Stimulated activated CD4-positive, alpha-beta T cell treated with anti-CD3 and anti-CD28 coated beads, Interleukin-1b, Interleukin-23, amount 100 ng/mL, for 1 hour (primary cell): ENCODE measurements at places on chromosomes 5 and 9.

GRCh38 chr5:148615644-148616275 is 38.6 kb downstream of the HTR4 start:
- no peak for DNase-seq

DNA sequence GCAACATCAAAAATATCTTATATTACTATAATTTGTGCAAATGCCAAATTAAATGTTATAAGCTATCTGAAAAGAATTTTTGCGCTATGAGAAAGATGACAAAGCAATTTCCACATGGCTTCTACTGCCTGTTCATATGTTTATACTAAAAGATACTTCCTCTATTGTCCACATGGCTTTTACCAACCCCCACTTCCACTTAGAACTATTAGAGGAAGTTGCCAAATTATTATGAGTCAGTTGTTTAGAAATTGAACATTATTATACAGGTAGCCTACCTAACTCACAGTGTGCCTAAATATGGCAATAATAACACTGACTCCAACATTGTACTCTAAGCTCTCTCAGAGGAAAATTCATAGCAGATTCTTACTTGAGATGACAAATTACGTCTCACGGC is 37.6 kb upstream of the SLC27A6 start:
- DNase-seq: no peak

DNA sequence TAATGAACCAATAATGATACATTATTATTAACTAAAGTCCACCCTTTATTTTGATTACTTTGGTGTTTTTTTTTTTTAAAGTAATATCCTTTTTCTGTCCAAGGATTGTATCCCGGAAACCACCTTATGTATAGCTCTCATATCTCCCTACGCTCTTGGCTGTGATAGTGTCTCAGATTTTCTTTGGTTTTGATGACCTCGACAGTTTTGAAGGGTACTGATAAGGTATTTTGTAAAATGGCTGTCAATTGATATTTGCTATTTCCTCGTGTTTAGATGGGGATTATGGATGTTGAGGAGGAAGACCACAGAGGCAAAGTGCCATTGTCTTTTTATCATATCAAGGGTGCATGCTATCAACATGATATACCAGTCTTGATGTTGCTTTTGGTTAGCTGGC is 259.0 kb downstream of the SGCD start:
- no peak for DNase-seq

DNA sequence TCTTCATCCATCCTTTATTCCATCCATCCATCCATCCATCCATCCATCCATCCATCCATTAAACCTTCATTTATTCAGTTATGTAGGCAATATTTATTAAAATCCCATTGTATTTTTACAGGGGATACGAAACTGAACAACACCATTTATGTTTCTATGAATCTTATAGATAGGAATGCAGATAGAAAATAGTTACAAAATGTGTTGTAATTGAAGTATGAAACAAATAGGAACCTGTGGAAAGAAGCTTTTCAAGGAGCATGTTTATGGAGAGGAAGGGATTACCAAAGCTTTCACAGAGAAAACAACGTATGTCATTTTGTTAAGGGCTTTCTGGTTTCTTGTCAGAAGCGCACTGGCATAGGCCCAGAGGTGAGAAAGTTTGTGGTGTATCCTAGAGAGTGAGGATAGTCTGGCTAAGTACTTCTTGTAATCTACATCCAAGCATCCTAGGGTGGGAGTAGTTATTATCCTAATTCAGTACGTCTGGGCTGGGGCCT is 184.0 kb downstream of the CNTLN start:
- DNase-seq: no peak

DNA sequence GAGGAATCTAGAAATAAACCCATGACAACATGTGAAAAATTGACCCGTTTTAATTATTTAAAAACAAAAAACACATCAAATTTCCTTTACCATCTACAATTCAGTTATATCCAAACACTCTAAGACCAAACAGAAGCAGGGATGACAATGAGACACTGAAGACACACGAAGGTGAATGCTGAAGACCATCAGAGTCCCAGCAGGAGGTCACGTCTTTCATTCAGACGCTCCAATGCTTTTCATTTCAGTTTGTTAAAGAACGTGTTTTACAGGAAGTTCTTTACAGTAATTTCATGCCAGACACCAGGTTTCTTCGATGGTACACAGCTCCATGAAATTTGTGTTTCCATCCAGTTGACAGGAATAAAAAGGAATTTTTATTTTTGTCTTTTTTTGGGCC is 10.1 kb downstream of the RBM22 start:
- no peak for DNase-seq

GRCh38 chr5:140150201-140150600 is 24.5 kb downstream of the IGIP start:
- DNase-seq: no peak

DNA sequence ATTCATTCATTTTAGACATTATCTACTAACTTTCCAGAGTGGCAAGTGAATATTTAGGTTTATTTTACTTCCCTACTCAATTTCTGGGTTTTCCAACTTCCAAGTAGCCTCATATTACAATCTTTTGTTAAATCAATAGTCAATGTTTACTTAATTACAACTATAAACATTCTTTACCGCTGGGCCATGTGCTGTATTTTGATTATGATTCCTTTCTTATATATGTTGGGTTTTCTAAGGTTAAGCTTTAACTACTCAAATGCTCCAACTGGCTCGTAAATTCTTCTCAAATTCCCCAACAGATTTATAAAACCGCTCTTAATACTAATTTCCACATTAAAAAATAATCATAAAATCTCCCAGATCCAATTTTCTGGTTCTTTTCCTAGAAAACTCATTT is 110.1 kb upstream of the ABCA1 start:
- DNase-seq: no peak

DNA sequence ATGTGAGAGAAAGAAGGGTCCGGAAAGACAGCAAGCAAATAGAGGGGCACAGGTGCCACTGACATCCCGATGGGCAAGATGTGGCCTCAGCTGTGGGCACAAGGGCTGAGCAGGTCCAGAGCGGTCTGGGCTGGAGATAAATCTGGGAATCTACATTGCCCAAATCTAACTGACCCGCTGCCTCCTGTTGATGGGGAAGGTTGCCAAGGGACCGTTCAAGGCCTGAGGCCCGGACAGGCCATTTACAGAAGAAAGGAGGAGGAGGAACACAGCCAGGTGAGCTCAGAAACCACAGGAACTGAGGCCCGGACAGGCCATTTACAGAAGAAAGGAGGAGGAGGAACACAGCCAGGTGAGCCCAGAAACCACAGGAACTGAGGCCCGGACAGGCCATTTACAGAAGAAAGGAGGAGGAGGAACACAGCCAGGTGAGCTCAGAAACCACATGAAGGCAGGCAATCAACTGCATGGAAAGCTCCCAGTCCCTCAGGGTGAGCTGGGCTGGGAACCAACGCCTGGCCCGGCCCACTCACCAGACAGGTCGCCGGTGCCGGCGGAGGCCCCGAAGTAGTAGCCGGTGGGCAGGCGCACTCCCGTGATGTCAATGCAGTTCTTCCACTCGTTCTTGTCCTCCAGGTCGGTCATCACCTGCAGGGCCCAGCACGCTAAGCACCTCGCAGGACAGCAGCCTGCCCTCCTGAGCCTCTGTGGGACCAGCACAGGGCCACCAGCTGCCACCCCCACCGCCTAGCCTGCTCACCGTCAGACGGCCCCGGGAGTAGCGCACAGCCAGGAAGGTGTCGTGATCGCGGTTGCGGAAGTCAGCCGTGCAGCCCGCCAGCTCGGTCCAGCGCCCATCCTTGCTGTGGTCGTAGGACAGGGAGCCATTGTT is 14.6 kb downstream of the LMAN2 start:
- DNase-seq: no peak

- DNase-seq: no peak
Measured at GRCh38 chr5:180593446-180594206, 2.3 kb upstream of the SCGB3A1 start.

DNA sequence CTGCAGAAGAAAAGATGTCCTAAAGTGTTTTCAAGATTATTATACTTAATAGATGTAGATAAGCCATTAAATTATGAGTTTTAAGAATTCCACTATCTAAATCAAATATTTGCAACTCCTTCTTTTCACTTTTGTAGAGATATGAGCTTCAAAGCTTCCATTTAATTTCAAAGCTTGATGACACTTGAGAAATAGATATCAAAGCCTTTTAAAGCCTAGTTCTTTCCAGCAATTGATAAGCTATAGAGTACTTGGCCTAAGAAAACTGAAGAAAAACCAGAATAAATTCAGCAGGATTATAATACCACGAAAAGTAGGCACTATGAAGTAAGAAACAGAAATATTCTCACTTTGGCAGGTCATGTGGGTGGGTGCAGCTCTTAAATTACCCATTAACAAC is 1.7 kb downstream of the TNFSF8 start:
- DNase-seq: no peak

GRCh38 chr5:38681029-38681706 is 124.7 kb upstream of the LIFR start:
- DNase-seq: no peak

DNA sequence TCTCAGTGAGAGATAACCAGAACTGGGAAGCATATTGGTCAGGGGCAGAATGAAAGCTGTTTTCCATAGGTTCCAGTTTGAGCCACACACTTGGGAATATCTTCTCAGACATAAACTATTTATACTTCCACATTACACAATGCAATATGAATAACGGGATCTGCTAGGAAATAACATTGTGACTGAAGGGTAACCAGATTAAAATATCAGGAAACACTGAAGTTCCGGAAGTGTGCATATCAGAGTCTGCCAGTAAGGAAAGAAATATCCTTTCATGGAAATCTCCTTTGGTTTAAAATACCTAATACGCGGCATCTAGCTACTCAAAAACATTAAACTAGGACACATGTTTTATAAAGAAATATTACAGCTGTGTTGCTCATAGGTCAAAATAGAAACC is 56.3 kb downstream of the ST8SIA4 start:
- no peak for DNase-seq

- no peak for DNase-seq
Measured at GRCh38 chr5:133503511-133503910, 108.8 kb downstream of the FSTL4 start.

- no peak for DNase-seq
Measured at GRCh38 chr5:34007201-34007620, 639 bp downstream of the AMACR start.

- no peak for DNase-seq
Measured at GRCh38 chr5:89129941-89130340, 247.0 kb upstream of the MEF2C start.

- DNase-seq: no peak
Measured at GRCh38 chr9:122346478-122347347, 24.1 kb upstream of the PTGS1 start.
